Kidney glomerular epithelial cell (primary cell): ENCODE measurements at places on chromosomes 1 and 21.

DNA sequence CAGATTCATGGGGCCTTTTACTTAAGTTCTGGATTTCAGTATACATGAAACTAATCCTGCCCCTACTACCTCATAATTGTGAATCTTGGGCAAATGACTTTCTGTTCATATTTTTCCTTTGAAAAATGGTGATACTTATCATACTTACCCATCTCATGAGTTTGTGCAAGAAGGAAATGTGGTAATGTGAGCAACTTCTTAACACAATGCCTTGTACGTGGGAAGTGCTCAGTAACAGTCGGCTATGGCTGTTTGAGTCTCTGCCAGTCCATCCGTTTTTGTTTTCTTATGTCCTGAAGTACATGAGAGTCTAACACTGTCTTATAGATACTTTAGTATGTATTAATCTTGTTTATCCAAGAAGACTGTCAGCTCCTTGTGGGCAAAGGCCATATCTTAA is 86.5 kb downstream of the PATJ start:
- DNase-seq: no peak

GRCh38 chr1:181656491-181656890 is 173.2 kb downstream of the CACNA1E start:
- DNase-seq: no peak

GRCh38 chr1:86557739-86558138 is 10.9 kb downstream of the CLCA4 start:
- DNase-seq: no peak

- DNase-seq: peak; percentile 63
These were observed 8.5 kb upstream of the MEX3A start for GRCh38 chr1:156090840-156091188.
